Panc1 (cell line): ENCODE measurements at places on chromosomes 16 and 17. TPM values are rescaled to one million over a fixed set of nuclear protein-coding genes. Genes with fewer than 3 reads are reported as not detected.

The AP1G1 gene
- 63.8 TPM for total RNA-seq

The EPOP gene
- 19.9 TPM for total RNA-seq

DNA sequence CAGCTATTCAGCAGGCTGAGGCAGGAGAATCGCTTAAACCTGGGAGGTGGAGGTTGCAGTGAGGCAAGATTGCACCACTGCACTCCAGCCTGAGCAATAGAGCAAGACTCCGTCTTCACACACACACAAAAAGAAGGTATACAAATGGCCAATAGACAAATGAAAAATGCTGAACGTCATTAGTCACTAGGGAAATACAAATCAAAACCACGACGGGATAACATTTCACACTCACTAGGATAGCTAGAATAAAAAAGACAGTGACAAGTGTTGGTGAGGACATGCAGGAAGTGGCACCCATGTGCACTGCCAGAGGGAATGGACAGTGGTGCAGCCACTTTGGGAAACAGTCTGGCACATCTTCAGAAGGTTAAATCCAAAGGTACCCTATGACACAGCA lies 172.9 kb downstream of the FTO start:
- no peak overlapping the region for H3K27ac ChIP-seq
- DNase-seq = no peak
- no peak overlapping the region for H3K4me3 ChIP-seq
- H3K36me3 ChIP-seq = no peaks in the 10 kb centered on the region
- no peaks in the 10 kb centered on the region for H3K4me1 ChIP-seq
- no peaks in the 10 kb centered on the region for H3K27me3 ChIP-seq

GRCh38 chr16:1398826-1399581 lies 15.5 kb downstream of the UNKL start:
- no peaks in the 10 kb centered on the region for H3K4me1 ChIP-seq
- no peak overlapping the region for H3K27ac ChIP-seq
- no peak for DNase-seq
- no peak overlapping the region for H3K4me3 ChIP-seq
- no peaks in the 10 kb centered on the region for H3K36me3 ChIP-seq

- H3K4me1 ChIP-seq = no peaks in the 10 kb centered on the region
- H3K36me3 ChIP-seq = no peaks in the 10 kb centered on the region
- no peak overlapping the region for H3K27ac ChIP-seq
- no peak for DNase-seq
These were observed 11.7 kb upstream of the CUEDC1 start for GRCh38 chr17:57966875-57967274.

The ZNF764 gene
- 16.7 TPM for total RNA-seq

DNA sequence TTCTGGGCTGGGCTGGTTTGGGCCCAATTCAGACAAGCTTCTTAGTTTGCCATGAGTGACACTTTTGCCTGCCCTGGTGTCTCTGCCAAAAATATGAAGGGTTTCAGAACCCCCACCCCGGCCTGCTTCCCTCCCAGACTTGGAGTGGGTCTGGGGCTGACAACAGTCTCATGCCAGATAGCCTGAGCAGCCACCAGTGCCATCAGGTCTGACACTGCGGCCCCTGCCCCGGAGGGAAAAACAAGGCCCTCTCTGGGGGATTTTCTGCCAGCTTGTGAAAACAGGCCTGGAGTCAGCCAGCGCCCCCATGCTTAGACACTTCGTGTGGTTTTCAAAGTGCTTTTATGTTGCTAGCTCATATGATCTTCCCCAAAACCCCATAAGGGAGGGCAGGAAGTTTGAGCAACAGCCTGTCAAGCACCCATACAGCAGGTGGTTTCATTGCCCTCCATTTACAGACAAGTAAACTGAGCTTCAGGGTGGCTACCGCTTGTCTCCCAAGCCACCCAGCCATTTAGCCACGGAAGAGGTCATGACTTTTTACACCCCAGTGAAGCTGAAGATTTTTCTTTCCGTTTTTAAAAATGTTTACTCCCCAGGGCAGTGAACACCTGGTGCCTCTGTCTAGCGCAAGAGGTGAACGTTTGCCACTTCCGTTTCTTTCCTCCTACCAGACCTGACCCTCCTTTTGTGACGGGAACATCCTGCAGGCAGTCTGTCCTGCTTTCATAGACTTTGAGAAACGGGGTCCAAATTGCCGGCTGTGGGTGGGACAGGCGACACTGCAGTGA lies 300.6 kb downstream of the SEC14L1 start:
- no peaks in the 10 kb centered on the region for H3K27me3 ChIP-seq
- no peak overlapping the region for H3K27ac ChIP-seq
- peaks cover 58% of the 10 kb centered on the region for H3K4me1 ChIP-seq
- H3K36me3 ChIP-seq = no peaks in the 10 kb centered on the region
- H3K4me3 ChIP-seq = no peak overlapping the region
- no peak for DNase-seq

DNA sequence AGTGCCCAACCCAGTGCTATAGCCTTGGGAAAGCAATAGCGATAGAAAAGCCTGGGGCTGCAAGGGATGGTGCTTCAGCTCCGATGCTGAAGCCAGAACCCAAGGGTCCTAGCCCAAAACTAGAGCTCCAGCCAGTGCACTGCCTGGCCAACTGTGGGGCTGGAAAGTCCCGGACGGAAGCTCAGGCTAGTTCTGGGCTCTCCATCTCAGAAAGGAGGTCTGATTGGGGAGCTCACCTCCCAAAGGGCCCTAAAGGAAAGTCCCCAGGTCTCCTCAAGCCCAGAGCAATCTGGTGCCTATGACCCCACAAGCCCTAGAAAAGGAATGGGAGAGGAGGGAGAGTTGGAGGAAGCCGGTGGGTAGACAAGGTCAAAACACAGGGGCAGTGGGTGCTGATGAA lies 2.0 kb upstream of the ABCC3 start:
- H3K27ac ChIP-seq = peak overlapping the region; percentile 100
- no peak for DNase-seq
- H3K36me3 ChIP-seq = no peaks in the 10 kb centered on the region; the same call in 1 of the 2 replicates
- H3K27me3 ChIP-seq = no peaks in the 10 kb centered on the region
- H3K4me1 ChIP-seq = peaks cover 90% of the 10 kb centered on the region

The STAC2 gene
- total RNA-seq = 0.08 TPM

DNA sequence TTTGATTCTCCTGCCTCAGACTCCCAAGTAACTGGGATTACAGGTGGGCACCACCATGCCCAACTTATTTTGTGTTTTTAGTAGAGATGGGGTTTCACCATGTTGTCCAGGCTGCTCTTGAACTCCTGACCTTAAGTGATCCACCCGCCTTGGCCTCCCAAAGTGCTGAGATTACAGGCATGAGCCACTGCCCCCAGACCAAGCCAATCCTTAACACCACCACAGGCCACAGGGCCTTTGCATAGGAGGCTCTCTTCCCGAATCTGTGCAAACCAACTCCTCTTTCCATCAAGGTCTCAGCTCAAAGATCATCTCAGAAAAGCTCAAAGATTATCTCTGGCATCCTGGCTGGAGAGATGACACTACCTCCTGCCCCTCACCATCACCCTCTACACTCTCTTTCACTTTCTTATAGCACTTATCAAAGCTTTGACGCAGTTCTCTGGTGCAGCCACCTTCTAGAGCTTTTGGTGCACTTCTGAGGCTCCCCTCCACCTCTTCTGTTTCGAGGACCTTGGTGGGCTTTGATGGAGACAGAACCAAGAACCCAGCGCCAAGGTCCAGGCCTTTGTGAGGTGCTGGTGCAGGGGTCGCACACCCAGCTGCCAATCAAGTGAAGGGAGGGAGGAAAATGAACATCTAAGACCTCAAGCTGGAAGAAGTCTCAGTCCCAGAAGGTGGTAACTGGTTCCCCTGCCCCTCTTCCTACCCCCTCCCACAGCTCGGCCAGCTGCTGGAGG lies 23.2 kb upstream of the PHB1 start:
- no peaks in the 10 kb centered on the region for H3K4me1 ChIP-seq
- no peak for DNase-seq
- H3K4me3 ChIP-seq = no peak overlapping the region
- peaks cover 11% of the 10 kb centered on the region for H3K27me3 ChIP-seq
- no peaks in the 10 kb centered on the region for H3K36me3 ChIP-seq

GRCh38 chr16:546909-547770 lies 13.1 kb upstream of the PRR35 start:
- no peak overlapping the region for H3K27ac ChIP-seq
- H3K4me3 ChIP-seq = no peak overlapping the region
- no peaks in the 10 kb centered on the region for H3K27me3 ChIP-seq
- no peaks in the 10 kb centered on the region for H3K36me3 ChIP-seq

DNA sequence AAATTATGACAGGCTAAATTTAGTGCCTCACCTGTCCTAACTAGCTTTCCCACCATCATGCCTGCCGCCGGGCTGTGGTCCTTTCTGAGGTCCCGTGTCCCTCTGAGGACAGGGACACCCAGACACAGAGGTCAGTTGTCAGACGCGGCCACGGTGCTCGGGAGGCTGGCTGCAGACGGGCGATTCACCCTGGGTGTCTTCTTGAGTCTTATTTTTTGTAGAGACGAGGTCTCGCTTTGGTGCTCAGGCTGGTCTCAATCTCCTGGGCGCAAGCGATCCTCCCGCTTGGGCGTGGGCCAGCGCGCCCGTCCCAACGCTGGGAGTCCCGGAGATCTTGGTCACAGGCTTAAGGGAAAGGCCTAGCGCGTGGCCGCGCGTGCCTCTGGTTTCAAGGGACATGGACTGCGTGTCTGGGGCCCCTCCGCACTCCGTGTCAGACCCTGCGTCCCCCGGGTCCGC lies 797 bp upstream of the RAB11FIP3 start:
- H3K4me3 ChIP-seq = peak overlapping the region; percentile 73
- no peaks in the 10 kb centered on the region for H3K36me3 ChIP-seq
- peaks cover 28% of the 10 kb centered on the region for H3K4me1 ChIP-seq

GRCh38 chr17:67970783-67971182 lies 25.5 kb downstream of the C17orf58 start:
- no peaks in the 10 kb centered on the region for H3K27me3 ChIP-seq
- DNase-seq = no peak
- H3K4me3 ChIP-seq = no peak overlapping the region
- H3K4me1 ChIP-seq = no peaks in the 10 kb centered on the region
- no peaks in the 10 kb centered on the region; the same call in 1 of the 2 replicates for H3K36me3 ChIP-seq
- H3K27ac ChIP-seq = no peak overlapping the region

DNA sequence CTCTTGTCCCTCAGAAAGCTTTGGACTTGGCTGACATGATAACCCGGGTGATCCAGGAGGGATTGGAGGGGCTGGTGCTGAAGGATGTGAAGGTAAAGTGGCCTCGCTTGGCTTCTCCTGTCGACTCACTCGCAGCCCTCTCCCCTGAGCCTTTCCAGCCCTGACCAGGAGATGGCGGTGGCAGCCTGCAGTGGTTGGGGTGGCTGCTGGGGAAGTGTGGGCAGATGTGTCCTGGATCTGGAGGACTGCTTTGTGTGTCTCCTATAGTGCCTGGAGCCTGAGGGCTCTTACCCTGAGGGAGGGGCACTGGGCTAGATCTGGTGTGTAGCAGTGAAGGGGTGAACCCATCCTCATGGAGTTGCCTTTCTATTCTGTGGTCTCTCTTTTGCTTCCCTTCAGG lies 17.9 kb downstream of the LIG3 start:
- no peak for DNase-seq
- no peak overlapping the region for H3K27ac ChIP-seq
- no peaks in the 10 kb centered on the region for H3K4me1 ChIP-seq
- H3K36me3 ChIP-seq = peaks cover 3% of the 10 kb centered on the region; the same call in 1 of the 2 replicates
- no peaks in the 10 kb centered on the region for H3K27me3 ChIP-seq

- H3K4me3 ChIP-seq = no peak overlapping the region
- DNase-seq = no peak
- no peak overlapping the region for H3K27ac ChIP-seq
- H3K4me1 ChIP-seq = no peaks in the 10 kb centered on the region
These were observed 195.2 kb downstream of the IRX5 start for GRCh38 chr16:55125818-55126385.

DNA sequence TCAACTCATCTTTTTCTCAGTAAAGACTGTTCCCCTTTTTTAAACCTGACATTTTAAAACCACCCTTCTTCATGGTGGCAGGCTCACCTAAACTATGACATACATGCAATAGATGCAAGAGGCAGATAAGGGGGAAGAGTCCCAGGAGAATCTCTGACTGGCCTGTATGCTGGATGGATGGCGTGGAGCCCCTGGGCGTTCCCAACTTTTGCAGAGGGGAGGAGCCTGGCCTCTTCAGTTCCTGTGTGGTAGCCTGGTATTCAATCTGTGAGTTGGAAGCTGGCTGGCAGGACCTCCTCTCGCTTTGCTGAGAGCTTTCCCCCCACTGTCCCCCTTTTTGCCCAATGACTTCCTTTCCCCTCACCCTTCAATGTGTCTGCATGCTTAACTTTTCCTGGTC lies 217.6 kb upstream of the CA10 start:
- DNase-seq = no peak
- no peak overlapping the region for H3K4me3 ChIP-seq
- H3K36me3 ChIP-seq = no peaks in the 10 kb centered on the region
- H3K27ac ChIP-seq = no peak overlapping the region
- no peaks in the 10 kb centered on the region for H3K4me1 ChIP-seq

DNA sequence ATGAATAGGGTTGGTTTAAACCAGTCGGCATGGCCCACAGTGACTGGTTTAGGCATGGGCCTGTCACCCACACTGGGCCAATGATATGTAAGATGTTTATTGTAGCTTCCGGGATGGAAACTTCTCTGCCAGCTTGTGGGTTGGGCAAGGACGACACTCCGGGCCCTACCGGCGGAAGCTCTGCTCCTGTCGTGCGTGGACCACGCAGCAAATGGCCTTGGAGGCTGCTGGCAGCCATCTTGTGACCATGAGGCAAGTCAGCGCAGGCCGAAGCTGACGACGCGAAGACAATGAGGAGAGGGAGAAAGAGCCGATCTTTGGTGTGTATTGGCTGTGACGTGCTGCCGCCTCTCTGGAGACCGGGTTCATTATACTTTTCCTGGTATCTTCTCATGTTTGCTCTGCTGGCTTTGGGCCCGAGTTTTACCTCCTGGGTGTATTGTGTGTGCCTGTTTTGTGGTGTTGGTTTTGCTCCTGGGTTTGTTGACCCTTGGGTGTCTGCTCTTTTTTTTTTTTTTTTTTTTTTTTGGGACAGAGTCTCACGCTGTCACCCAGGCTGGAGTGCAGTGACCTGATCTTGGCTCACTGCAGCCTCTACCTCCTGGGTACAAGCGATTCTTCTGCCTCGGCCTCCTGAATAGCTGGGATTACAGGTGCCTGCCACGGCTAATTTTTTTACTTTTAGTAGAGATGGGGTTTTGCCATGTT lies 15.4 kb downstream of the SLC25A10 start:
- H3K36me3 ChIP-seq = no peaks in the 10 kb centered on the region
- no peak overlapping the region for H3K4me3 ChIP-seq
- DNase-seq = no peak
- no peak overlapping the region for H3K27ac ChIP-seq
- H3K27me3 ChIP-seq = no peaks in the 10 kb centered on the region

The RPL26 gene
- total RNA-seq = 865 TPM

- no peak overlapping the region for H3K27ac ChIP-seq
- peaks cover 35% of the 10 kb centered on the region for H3K4me1 ChIP-seq
- H3K4me3 ChIP-seq = no peak overlapping the region
- H3K36me3 ChIP-seq = no peaks in the 10 kb centered on the region; the same call in 1 of the 2 replicates
- H3K27me3 ChIP-seq = no peaks in the 10 kb centered on the region
These were observed 2.3 kb upstream of the PAQR4 start for GRCh38 chr16:2966808-2967191.
